Stimulated activated CD8-positive, alpha-beta memory T cell treated with anti-CD3 and anti-CD28 coated beads, Interleukin-2, amount 100 ng/mL, for 1 hour (primary cell): ENCODE measurements at places on chromosomes 4 and X.

DNA sequence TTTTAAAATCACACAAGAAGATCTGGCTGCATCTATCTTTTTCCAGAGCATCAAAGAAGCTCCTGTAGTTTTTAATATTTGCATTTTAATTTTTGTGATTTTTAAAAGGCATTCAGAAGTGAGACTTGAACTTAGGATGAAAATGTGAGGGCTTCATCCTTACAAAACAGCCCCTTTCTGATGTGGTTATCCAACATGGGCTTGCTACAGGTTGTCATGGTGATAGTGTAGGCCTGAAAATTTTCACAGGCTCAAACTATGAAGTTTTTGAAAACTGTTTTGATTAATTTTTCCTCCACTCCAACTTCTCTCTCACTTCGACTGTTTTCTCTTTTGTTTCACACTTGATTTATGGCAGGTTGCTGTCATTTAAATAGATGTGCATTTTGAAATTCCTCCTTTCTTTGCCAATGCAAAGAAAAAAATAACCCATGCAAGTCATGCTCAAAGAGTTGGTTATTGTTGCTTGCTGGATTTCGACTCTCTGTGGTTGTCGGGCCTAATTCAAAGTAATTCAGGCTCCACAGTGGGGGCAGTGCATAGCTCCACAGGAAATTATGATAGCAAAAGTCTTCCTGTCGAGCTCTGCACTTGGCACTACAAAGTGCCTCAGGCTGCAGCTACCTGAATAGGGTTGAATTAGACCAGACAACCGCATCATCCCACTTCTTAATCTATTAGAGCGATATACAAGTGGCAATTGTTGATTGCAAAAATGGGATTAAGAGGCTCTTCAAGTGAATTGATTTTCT lies 201.0 kb upstream of the GPR101 start:
- DNase-seq = no peak

DNA sequence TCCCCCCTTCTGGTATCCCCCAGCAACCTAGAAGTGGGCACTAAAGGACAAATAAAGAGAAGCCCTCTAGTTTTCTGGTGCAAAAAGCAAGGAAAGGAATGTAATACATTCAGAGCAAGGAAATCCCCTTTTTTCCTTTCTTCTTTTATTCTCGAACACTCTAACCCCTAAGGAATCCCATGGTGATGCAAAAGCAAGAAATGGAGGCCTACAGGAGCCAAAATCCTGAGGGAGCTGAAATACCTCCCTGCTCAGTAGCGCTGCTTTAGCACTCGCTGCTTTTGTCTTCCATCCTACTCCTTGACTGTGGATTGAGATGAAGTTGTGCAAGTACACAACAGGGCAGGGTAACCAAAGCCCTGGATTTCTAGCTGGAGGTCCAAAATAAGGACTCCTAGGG lies 251.0 kb downstream of the PRDM5 start:
- no peak for DNase-seq

DNA sequence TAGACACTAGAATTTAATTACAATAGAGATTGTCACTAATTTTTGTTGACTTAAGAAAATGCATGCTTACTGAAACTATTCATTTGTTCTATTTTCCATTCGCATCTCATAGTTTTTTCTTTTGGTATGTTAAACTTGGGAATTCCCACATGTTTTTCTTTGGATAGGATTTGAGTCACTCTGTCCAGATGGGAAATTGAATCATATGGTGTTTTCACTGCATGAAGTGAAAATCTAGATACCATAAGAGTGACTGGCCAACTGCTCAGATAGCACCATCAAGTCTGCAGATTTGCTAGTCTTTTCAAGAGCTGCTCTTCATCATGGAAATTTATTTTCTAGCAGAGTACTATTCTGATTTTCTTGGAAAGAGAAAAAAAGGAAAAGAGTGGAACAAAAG lies 172.6 kb downstream of the FAM47B start:
- no peak for DNase-seq

GRCh38 chr4:92215476-92215875 lies 88.3 kb upstream of the GRID2 start:
- DNase-seq = no peak

DNA sequence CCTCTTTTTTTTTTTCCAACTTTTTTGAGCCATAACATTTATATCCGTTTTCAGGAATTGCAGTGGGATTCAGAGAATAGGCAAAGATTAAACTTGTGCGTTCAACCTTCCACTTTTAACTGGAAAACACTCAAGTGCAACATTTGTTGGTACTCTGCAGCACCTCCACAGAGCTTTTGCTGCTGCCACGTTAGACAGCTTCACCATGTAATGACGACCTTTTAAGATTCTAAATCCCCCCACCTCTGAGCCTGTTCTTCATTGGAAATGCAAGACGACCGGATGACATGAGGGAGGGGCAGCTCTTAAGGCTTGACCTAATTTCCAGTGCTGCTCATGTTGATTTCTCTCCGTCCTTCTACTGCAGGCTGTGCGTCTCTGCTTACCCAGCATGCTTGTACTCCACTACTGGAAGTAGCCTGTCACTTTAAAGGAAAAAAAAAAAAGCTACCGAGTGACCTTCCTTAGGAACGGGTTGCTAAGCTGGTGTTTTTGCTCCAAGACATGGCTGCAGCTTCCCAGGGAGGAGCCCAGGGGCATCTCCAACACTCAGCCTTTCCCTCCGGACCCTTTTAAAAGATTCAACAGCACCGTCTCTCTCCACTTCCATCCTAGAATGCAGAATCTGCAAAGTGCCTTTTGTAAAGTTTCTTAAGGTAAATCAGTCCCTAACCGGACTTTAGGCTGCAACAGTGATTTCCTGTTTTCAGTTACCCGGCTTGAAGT lies at the start of gene CC2D2A:
Gene CC2D2A, plus strand, starts transcription at position 481 of the 726 bp plus-strand sequence. CDS start 6,051 bp downstream, outside the sequence.
- no peak for DNase-seq

DNA sequence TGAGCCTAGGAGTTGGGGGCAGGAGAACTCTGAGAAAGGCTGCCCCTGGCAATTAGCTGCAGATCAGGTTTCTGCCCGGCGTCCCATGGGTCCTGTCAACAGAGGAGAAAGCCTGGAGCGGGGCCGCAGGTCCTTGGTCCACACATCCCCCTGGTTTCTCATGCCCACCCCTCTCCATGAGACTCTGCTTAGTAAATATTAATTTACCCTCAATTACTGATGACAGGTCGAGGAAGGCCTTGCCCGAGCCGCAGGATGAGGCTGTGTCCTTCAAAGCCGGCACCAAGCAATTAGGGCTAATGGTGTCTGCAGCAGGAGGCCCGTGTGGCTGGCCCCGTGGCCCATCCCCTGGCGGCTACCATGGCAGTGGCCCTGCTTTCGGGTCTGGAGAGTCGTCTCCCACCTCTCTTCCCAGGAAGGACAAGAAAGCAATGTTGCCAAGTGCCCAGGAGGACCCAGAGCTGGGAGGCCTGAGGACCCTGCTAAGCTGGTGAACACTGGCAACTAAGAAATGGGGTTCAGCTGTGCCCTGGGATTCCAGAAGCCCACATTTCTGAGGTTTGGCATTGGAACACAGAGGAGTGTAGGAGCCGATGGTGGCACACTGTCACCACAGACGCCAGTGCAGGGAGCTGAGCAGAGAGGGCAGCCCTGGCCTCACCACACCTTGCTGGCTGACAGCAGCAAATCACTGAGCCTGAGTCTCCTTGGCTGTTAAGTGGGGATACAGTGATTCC lies 114.6 kb downstream of the CPZ start:
- no peak for DNase-seq

DNA sequence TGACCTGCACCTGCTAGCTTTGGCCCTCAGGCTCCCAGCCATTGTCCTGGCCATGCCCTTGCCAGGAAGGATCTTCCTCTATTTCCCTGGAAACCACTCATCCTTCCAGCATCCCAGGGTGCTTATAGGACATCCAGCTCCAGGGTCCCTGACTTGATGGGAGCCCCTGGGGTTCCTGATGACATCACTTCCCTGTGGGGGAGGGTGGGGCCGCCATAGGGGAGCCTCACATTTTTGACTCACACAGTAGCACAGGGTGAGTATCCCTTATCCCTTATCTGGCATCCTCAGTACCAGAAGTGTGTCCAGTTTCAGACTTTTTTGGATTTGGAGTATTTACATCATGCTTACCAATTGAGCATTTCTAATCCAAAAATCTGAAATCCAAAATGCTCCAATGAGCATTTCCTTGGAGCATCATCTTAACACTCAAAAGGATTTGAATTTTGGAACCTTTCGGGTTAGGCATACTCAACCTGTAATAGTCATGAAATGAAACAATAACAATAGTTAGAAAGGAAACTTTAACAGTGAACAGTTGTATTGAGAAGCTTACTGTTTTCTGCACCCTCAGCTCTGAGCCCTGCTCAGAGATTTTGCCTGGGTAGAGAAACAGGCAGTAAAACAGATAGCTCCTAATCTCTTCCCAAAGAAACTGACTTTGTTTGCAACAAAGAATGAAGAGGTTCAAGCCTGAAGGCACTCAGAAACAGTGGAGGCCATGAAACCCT lies 22.1 kb downstream of the TNIP2 start:
- DNase-seq = no peak

DNA sequence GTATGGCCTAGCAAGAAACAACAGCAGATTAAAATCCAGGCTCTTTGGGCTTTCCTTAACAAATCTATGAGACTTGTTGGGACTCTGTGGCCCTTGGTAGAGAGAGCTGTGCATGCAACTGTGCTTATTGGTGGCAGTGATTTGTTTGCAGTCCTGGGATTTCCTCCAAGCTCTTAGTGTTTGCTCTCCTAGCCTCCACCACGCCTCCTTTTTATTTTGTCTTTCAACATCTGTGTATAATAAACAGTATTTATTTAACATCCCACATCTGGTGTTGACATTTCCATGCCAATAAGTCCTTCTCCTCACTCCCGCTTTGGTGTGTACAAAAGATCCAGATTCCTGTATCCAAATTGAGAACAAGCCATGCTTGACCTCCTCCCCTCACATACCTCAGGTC lies 3.1 kb downstream of the TNMD start:
- no peak for DNase-seq

DNA sequence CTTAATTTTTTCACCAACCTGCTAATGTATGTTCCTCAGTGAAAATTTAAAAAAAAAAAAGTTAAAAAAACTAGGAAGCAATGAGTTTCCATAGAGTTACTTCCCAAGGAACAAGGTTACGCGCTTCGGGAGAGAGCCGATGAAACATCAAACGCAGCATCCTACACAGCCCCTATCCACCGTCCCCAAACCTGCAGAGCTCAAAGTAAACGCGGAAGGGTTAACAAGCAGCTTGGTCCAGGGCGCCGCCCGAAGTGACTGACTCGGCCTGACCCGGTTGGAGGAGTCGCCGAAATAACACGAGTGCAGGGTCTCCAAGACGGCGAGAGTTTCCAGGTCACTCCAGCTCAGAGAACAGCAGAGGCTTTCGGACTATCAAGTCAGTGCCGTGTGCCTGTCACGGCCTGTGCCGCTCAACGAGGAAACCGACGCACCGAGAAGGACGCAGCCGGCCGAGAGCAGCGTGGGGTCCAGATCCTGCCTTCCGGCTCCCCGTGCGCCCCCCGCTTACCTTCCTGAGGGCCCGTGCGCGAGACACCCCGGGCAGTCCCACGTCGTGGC lies 512 bp downstream of the NOP14 start:
- no peak for DNase-seq

DNA sequence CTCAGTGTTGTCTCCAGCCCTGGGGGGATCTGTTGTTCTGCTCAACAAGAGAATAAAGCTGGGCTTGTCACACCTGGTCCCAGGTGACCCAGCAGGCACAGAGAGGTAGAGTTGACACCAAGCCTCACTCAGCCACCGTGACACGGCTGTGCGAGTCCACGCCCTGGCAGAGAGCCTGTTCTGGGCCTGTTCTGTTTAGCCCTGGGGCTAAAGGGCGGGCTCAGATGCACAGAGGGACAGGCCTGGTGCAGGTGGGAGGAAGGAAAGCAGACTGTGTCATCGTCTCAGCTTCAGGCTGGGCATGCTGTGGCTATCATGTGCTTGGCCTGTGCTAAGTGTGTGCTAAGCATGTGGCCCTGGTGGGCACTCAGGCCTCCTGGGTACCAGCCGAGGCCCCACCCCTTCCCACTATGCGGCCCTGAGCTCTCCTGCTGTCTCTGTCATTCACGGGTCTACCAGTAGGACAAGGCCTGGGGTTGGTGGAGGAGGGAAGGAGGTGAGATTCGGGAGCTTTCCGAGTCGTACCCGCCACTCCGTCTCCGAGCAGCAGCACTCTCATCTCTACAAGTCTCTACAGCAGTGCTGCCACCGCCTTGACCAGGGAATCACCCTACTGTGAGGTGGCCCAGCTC lies 10.8 kb downstream of the WFS1 start:
- DNase-seq = no peak
